Stimulated activated CD8-positive, alpha-beta memory T cell treated with anti-CD3 and anti-CD28 coated beads, Interleukin-4, amount 100 ng/mL, for 4 hours (primary cell): ENCODE measurements at places on chromosomes 3 and 15.

- no peak for DNase-seq
Measured at GRCh38 chr15:97652700-97653167, 307.8 kb upstream of the ARRDC4 start.

- no peak for DNase-seq
Measured at GRCh38 chr3:181362378-181362777, 349.3 kb upstream of the SOX2 start.

DNA sequence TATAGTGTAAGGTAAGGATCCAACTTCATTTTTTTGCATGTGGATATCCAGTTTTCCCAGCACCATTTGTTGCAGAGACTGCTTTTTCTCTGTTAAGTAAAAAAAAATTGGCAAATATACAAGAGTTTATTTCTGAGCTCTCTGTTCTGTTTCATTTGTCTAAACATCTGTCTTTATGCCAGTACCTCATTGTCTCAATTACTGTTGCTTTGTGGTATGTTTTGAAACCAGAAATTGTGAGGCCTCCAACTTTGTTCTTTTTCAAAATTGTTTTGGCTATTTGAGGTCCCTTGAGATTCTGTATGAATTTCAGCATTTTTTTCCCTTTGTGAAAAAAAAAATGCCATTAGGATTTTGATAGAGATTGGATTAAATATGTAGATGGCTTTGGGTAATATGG, 150.5 kb downstream of the MINAR1 start:
- no peak for DNase-seq

GRCh38 chr15:81152339-81152738, 18.3 kb downstream of the CFAP161 start:
- no peak for DNase-seq
